NAMALWA (cell line): ENCODE measurements at places on chromosomes 6 and 20.

DNA sequence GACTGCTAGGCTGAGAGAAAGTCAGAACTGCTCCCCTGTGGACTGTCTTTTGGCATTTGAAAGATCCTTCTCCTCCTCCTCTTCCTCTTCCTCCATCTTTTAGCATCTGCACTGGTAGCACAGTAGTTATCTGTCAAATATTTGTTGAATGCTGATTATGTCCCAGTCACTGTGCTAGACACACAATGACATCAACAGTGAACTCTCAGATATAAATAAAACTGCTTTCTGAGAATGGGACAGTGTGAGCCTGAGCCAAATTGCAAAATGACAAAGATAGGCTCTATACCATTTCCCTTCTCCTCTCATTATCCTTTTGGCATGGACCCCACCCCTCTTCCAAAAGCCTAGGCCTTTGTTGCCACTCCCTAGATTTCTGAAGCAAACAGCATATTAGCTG is 27.9 kb upstream of the LRRC1 start:
- DNase-seq = no peak

DNA sequence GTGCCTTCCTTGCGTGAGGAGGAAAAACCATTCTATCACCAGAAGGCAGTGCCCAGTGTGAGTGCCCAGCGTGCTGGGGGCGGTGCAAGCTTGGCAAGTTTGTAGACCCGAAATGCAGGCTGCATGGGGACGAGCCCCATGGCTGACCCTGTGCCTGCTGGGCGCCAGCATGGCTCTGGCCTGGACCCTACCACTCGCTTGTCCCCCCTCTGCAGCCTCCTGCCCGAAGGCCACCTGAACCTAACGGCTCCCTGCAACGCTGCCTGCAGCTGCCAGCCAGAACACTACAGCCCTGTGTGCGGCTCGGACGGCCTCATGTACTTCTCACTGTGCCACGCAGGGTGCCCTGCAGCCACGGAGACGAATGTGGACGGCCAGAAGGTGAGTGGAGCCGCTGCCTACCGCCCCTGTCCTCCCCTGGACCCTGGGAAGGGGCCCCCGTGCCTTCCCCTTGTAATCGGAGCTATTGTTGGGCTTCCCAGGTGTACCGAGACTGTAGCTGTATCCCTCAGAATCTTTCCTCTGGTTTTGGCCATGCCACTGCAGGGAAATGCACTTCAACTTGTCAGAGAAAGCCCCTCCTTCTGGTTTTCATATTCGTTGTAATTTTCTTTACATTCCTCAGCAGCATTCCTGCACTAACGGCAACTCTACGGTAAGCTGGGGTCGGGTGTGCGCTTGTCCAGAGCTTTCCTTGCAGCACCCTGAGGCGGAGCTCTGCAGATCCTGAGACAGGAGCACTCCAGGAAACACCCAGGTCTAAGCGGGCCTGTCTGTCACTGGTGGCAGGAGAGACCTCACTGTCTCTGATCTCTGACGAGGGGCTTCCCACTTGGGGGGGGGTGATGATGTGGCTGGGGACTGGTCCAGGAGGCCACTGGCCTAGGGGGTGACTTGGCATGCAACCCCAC is 25.5 kb downstream of the SLCO4A1 start:
- DNase-seq = no peak

DNA sequence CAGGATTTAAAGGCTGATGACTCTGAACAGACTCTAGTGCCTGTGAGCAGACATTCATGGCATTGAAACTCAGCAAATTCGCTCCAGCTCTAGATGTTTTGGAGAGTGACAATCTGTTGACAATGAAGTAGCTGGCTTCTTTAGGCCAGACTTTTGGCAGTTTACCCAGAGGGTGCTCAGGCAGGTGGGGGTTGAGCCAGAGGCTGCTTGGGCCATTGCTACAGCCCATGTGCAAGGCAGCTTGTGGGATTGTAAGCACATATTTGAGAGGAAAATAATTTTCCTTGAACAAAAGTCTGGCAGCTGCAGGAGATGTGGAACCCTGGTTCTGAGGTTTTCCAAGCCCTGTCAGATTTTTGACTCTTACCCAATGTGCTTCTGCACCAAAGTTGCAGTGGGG is 311.6 kb downstream of the CDC5L start:
- no peak for DNase-seq

- DNase-seq = no peak
Measured at GRCh38 chr6:152499931-152500330, 137.2 kb downstream of the SYNE1 start.

GRCh38 chr20:3934624-3935023 is 45.4 kb downstream of the PANK2 start:
- peak; percentile 32 for DNase-seq

DNA sequence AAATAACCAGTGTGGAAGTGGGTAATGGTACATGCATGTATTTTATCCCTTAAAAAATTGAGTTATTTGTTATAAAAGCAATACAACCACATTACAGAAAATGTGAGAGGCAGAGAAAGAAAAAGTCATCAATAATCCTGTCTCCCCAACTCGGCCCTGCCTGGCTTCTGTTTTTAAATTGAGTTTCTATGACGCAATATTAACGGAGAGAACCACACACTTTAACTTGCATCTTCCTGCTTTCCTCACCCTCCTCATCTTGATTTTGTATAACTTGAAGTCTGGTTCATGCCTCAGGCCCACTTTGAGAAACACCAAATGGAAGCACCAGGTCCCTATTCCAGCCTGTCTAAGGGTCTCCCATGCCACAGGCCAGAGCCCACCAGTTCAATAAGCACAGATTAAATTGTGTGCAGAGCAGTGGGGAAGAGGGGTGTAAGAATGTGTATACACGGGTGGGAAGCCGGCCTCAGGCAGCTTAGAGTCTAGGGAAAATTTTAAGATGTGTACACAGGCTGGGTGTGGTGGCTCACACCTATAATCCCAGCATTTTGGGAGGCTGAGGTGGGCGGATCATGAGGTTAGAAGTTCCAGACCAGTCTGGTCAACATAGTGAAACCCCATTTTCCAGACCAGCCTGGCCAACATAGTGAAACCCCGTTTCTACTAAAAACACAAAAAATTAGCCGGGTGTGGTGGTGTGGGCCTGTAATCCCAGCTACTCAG is 15.9 kb downstream of the KCNK5 start:
- DNase-seq = no peak

GRCh38 chr20:24257171-24257570 is 212.3 kb upstream of the SYNDIG1 start:
- DNase-seq = no peak

DNA sequence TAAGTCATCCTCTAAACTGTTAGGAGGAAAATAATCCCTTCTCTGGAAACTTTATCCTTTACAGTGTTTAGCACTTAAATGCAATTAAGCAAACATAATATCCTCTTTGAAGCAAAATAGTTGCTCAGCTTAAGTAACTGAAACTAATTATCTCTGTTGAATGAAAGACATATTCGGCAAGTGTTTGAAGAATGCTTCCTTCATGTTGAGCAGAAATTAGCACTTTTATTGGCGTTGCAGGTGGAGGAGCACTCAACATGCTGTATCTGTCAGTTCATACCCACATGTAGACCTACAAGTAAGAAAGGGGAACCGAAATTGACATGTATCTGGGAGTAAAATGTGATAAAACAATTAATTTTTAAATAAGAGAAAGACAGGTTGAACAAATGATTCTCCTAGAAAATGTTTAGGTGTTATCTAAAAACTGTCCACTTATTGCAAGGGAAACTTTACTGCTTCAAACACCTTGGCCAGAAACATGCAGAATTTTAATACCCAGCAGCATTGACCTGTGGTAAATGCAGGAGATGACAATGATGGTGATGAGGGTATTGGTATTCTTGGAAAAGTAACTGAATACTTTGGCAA is 987.0 kb upstream of the MAP3K7 start:
- peak; percentile 31 for DNase-seq

- DNase-seq = no peak
Measured at GRCh38 chr6:116012471-116012949, 48.2 kb downstream of the FRK start.

- no peak for DNase-seq
Measured at GRCh38 chr6:73233048-73233447, 7.8 kb upstream of the KHDC1L start.

GRCh38 chr6:165766457-165766856 is 103.4 kb upstream of the PDE10A start:
- DNase-seq = no peak

DNA sequence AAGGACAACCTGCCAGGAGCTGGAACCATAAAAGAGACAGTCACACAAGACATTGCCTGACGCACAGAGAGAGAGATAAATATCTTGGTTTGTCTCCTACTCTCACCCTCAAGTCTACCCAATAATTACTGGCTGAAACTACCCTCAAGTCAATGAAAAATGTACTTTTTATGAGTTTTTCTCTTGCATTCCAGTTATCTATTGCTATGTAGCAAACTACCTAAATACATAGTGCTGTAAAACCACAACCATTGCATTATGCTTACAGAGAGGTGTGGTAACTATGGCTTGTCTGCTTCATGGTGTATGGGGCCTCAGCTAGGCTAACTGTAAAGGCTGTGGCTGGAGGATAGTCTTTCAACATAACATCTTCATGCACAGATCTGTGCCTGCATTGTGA is 247.8 kb downstream of the HAO1 start:
- no peak for DNase-seq
